Astrocyte of the spinal cord (primary cell): ENCODE measurements at places on chromosomes 6 and 20.

DNA sequence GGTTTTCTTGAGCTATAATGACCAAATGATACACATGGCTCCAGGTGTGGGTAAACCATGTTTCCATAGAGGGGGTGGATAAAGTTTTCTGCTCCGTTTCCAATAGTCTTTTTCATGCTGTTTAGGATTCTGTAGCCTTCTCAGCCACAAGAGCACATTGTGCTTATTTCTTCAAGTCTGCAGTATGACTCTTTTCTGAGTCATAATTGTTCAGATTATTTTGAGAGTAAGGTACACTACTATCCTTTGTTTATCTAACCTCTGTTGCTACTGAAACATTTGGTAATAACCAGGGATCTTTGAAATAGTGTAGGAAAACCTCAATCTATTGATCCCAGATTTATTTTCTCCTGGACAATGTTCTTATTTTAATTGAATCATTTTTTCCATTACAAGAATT lies 247.9 kb upstream of the BMP2 start:
- DNase-seq = peak; percentile 92

DNA sequence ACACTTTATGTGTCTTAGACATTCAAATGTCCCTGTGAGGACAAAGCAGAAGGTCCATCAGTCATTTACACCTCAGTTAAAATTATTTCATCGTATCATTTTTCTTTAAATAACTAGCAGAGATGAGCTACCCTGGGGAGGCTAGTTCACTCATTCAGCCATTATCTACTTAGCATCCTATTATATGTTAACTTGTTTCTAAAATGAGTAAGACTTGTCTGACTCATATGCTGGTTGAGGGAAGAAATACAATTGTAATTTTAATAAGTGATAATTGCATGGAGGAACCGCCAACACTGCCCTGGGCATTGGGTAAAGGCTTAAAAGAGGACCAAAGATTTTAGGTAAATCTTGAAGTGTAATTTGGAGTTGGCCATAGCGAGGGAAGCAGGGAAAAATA lies 12.4 kb upstream of the PTPRK start:
- DNase-seq = peak; percentile 36

- DNase-seq = no peak
Measured at GRCh38 chr6:7479801-7480266, 61.6 kb upstream of the DSP start.

- DNase-seq = peak; percentile 84
Measured at GRCh38 chr6:52995913-52996645, 995 bp upstream of the GSTA4 start.

DNA sequence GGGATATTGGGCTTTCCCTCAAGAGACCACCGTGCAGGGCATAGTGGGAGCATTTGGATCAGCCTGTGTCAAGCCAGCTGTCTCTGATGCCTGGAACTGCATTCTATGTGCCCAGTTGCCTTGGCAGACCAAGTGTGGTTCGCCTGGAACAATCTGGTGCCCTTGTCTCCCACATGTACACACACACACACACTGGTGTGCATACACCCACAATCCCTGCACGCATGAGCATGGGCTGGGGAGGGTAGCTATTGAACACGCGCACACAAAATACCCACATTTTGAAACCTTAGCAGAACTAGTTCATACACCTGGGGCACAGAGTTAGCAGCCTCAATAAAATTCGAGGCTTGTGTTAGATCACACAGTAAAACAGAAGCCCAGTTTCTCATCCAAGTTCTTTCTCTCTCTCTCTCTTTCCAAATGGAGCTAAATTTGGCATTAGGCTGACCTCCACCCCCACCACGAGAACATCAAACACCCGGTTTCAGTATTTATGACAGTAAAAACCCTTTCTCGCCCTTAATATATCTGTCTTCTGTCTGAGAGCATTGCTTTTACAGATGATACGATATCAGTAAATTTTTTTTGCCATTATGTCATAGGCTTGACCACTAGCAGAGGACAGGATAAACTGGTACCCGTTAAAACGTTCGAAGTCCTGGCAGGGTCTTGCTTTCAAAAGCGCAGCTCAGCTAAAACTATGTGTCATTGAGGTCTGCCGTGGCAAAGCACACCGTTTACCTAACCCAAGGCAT lies 18.2 kb upstream of the NFATC2 start:
- DNase-seq = no peak

- DNase-seq = no peak
Measured at GRCh38 chr6:20188630-20189075, 23.6 kb downstream of the MBOAT1 start.

- DNase-seq = no peak
Measured at GRCh38 chr20:43563991-43564390, 5.2 kb downstream of the SGK2 start.

- DNase-seq = no peak
Measured at GRCh38 chr6:121876721-121877120, 441.3 kb downstream of the GJA1 start.

GRCh38 chr20:47031004-47031403 lies 136.4 kb downstream of the EYA2 start:
- no peak for DNase-seq

GRCh38 chr6:109081026-109081425 lies 13.6 kb downstream of the SESN1 start:
- no peak for DNase-seq

GRCh38 chr6:56292505-56293181 lies 45.3 kb upstream of the COL21A1 start:
- peak; percentile 80 for DNase-seq

- no peak for DNase-seq
Measured at GRCh38 chr6:43036712-43037111, 15.3 kb downstream of the RRP36 start.

GRCh38 chr20:5722927-5723326 lies 27.3 kb upstream of the SHLD1 start:
- DNase-seq = no peak

- no peak for DNase-seq
Measured at GRCh38 chr6:29743025-29743424, 19.8 kb downstream of the HLA-F start.

DNA sequence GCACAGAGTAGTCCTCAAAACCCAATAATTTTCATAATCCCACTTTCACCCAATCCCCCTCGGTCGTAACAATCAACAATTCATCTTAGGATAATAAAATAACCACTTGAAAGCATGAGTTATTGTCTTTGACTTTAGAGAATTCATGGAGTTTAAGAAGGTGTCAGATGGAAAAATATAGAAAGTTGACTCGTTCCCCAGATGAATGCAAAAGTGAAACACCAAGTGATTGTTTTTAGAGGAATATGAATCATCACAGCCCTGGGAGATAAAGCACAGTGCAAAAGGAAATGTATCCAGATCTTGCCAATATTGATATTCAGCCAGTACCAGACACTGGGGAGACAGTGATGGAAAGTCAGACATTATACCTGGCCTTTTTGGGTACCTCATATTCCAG lies 860.5 kb downstream of the DHX35 start:
- DNase-seq = peak; percentile 82

GRCh38 chr20:6108330-6108729 lies 14.5 kb downstream of the FERMT1 start:
- DNase-seq = no peak

DNA sequence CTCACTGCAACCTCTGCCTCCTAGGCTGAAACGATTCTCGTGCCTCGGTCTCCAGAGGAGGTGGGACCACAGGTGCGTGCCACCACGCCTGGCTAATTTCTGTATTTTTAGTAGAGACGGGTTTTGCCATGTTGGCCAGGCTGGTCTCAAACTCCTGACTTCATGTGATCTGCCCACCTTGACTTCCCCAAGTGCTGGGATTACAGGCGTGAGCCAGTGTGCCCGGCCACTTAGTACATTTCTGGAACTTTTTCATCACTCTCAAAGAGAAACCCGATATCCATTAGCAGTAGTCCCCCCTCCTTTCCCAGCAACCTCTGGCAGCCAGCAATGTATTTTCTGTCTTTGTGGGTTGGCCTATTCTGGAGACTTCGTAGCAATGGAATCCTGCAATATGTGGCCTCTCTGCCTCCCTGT lies 109.8 kb downstream of the JARID2 start:
- peak; percentile 36 for DNase-seq

GRCh38 chr6:25431306-25431974 lies 152.3 kb downstream of the CARMIL1 start:
- DNase-seq = no peak

- no peak for DNase-seq
Measured at GRCh38 chr6:118985123-118985830, 50.3 kb upstream of the MCM9 start.

GRCh38 chr6:56730663-56731529 lies 88.2 kb upstream of the DST start:
- DNase-seq = peak; percentile 83

GRCh38 chr6:137039010-137039409 lies 5.8 kb downstream of the IL20RA start:
- no peak for DNase-seq

GRCh38 chr20:54980103-54980960 lies 504.9 kb downstream of the DOK5 start:
- DNase-seq = peak; percentile 1
